Heart right ventricle (tissue), 16 donors: ENCODE measurements at places on chromosomes 11 and 22. TPM values are rescaled to one million over a fixed set of nuclear protein-coding genes. Genes with fewer than 3 reads are reported as not detected.

DNA sequence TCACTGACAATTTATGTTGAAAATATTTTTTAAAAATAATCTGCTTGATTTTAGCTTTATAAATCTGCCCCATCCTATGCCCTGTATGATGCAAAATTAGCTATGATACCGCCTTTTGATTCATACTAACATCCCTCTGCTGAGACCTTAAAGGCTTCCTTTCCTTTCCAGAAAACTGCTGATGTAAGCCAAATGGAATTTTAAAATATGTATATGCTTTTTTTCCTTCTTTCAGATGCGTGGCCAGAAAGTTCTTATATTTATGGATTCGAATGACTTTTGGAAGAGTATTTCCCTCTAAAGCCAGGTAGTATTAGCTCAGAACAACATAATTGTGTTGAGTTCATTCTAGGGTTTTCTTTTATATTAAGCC is 34.5 kb downstream of the SFI1 start:
- H3K27ac ChIP-seq, result no peak overlapping the region
- H3K27me3 ChIP-seq, result no peaks in the 10 kb centered on the region
- no peak for DNase-seq
- no peaks in the 10 kb centered on the region for H3K36me3 ChIP-seq
- peaks cover 8% of the 10 kb centered on the region for H3K4me1 ChIP-seq

GRCh38 chr11:44416776-44417175 is 106.8 kb upstream of the ALX4 start:
- no peaks in the 10 kb centered on the region for H3K27me3 ChIP-seq
- no peak for DNase-seq
- H3K4me3 ChIP-seq, result no peak overlapping the region
- H3K4me1 ChIP-seq, result no peaks in the 10 kb centered on the region
- no peak overlapping the region for H3K27ac ChIP-seq
- H3K36me3 ChIP-seq, result no peaks in the 10 kb centered on the region

DNA sequence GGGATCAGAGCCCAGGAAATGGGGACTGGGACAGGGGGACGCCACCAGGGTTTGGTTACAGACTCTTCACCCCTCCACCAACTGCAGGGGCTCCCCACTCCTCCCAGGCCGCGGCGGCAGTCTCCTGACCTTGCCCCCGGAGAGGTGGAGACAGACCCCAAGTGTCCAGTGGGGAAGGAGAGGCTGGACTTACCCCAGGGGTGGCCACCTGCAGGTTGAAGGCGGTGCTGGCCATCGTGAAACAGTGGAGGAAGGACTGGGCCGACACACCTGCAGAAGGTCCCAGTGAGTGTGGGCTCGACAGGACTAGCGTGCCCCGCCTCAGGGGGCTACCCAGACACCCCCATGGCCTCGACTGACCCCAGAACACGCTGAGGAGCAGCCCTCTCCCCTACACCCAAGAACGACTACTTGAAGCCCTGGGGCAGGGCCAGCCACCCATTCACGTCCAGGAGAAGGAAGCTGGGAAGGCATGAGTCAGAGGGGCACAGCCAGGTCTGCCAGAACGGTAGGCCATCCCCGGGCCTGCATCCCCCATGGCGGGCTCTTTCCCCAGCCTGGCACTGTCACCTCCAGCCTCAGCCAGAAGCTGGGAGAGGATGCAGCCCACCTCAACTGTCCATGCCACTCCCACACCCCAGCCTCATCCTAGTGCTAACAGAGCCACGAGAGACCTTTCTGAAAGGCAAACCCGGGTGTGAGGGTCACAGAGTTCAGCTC is 2.3 kb downstream of the GATD1 start:
- no peaks in the 10 kb centered on the region for H3K27me3 ChIP-seq
- DNase-seq, result no peak
- no peak overlapping the region for H3K27ac ChIP-seq
- H3K36me3 ChIP-seq, result peaks cover 8% of the 10 kb centered on the region

DNA sequence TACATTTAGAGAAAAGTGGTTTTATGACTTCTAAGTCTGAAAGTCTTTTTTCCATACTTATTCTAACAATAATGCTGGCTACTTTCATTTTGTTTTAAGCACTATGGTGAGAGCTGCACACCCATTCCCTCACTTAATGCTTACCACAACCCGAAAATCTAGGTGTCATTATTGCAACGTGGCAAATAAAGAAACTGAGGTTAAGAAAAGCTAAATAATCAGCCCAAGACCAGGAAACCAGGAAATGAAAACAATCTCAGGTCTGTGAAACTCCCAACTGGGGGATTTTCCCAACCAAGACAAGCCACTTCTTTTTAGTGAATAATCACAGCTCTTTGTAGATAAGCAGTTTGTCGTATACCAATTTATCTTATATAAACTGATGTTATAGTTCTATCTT is 126.3 kb downstream of the SLC1A2 start:
- no peak overlapping the region for H3K4me3 ChIP-seq
- no peak for DNase-seq
- no peaks in the 10 kb centered on the region for H3K27me3 ChIP-seq

GRCh38 chr11:12291766-12292165 is 85.6 kb upstream of the PARVA start:
- H3K4me3 ChIP-seq, result no peak overlapping the region
- no peaks in the 10 kb centered on the region for H3K27me3 ChIP-seq
- peaks cover 33% of the 10 kb centered on the region for H3K4me1 ChIP-seq
- no peak for DNase-seq
- no peaks in the 10 kb centered on the region for H3K36me3 ChIP-seq

DNA sequence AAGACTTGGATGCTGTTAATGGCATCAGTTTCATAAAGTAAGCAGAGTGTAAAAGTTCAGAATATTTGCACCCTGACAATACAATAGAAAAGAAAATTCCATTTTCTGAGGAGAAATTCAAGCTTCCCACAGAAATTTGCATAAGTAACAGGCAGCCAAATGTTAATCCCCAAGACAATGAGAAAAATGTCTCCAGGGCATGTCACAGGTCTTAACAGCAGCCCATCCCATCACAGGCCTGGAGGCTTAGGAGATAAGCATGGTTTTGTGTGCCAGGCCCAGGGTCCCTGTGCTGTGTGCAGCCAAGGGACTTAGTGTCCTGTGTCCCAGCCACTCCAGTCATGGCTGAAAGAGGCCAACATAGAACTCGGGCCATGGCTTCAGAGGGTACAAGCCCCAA is 347.6 kb downstream of the LUZP2 start:
- H3K4me1 ChIP-seq, result no peaks in the 10 kb centered on the region
- no peaks in the 10 kb centered on the region for H3K27me3 ChIP-seq
- H3K36me3 ChIP-seq, result no peaks in the 10 kb centered on the region
- no peak for DNase-seq
- no peak overlapping the region for H3K27ac ChIP-seq
- H3K4me3 ChIP-seq, result no peak overlapping the region

GRCh38 chr11:117192401-117192875 is 6.7 kb upstream of the TAGLN start:
- DNase-seq, result no peak
- H3K27ac ChIP-seq, result no peak overlapping the region
- H3K27me3 ChIP-seq, result no peaks in the 10 kb centered on the region
- peaks cover 56% of the 10 kb centered on the region for H3K36me3 ChIP-seq
- H3K4me3 ChIP-seq, result no peak overlapping the region
- H3K4me1 ChIP-seq, result peaks cover under 1% of the 10 kb centered on the region

DNA sequence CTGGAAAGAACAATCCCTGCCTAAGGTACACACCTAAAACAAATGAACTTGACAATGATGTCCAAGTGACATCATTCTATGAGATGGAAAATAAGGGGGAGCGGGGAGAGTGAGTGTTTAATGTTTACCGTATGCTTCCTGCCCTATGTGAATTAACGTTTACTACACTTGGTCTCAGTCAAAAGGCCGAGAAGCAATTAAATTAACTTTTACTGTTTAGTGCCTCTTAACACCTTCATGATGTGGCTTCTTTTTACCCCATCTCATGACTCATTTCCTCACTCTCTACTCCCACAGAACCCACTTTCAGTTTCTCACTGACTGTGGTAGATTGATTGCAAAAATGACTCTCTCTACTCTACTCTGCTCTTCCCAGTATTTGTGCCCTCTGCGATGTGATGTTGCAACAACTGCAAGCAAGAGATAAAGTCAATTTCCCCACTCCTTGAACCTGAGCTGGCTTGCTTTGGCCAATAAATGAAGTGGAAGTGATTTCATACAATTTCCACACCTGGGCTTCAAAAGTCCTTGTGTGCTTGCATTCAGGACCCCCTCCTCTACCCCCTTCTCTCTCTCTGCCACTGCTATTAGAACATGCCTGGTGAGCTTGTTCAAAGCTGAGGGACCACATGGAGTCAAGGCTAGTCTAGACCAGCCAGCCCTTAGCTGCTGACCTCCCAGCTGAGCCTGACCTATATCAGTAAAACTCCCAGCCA is 11.6 kb upstream of the ALKBH3 start:
- DNase-seq, result no peak
- H3K4me3 ChIP-seq, result no peak overlapping the region

DNA sequence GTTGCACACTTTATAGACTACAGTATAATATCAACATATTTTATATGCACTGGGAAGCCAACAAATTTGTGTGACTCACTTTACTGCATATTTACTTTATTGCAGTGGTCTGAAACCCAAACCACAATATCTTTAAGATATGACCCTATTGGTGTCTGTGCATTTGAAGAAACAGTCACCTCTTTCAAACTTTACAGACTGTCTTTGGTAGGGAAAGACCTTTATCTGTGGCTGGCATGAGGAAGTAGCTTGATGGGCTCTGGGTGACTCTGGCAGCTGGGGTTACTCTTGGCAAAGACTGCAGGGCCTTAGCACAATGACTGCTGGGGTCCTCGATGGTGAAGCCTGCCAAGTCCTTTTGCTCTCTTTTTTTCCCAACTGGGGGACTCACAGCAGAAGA is 21.3 kb upstream of the ABTB2 start:
- H3K4me3 ChIP-seq, result no peak overlapping the region
- no peak overlapping the region for H3K27ac ChIP-seq
- no peaks in the 10 kb centered on the region for H3K27me3 ChIP-seq
- H3K36me3 ChIP-seq, result no peaks in the 10 kb centered on the region
- no peaks in the 10 kb centered on the region for H3K4me1 ChIP-seq

C11orf21 gene
- 2.6 TPM for polyA plus RNA-seq

XKR3 gene
- not detected for polyA plus RNA-seq

FANCF gene
- 4.4 TPM for polyA plus RNA-seq
